ENCODE measurements at places on chromosomes 7 and 10.
A peak's percentile ranks its signal among the peaks of the same experiment; 100 is the strongest.

GRCh38 chr10:43039624-43040481 is 37.0 kb upstream of the RET start:
- peak; percentile 7 for DNase-seq

DNA sequence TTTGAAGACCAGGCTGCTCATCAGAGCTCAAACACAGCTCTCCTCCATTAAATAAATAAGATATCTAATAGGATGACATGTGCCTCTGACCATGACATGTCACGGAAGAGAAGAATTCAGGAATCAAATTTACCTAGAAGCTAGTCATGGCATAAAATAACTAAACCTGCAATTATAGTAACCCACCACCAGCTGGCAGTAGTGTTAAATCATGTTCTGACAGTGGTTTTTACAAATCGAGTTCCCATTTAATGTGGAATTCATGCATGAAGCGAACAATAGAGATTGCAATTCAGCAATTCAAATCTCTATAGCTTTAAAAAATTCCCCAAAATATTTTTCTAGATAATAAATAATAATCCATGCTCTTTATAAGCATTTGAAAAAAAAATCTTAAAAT is 74.6 kb upstream of the IKZF1 start:
- peak; percentile 19 for DNase-seq

GRCh38 chr10:50416881-50417280 is 165.6 kb upstream of the ASAH2 start:
- DNase-seq = peak; percentile 33

GRCh38 chr10:107284187-107284586 is 119.7 kb upstream of the SORCS1 start:
- no peak for DNase-seq

GRCh38 chr7:149732111-149732561 is 41.3 kb downstream of the ZNF467 start:
- no peak for DNase-seq

- no peak for DNase-seq
Observed at GRCh38 chr7:79361214-79361613, 92.3 kb downstream of the MAGI2 start.

DNA sequence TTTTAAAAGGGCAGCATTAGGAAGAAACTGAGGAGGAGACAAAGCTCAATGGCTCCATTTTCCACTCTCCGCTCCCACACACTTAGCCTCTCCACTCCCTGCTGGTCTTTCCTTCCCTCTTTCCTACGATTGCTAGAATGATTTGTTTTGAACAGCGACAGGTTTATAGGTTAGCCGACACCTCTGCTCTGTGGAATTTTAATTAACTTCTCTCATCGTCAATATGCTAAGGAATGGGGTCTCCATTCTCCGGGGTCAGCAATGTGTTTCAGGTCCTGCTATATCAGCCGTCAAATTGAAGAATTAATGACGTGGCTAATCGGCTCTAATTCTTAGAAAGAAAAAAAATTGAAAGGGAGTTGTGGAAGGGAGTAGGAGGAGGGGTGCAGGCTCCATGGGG is 28.9 kb downstream of the FBXW4 start:
- no peak for DNase-seq

- DNase-seq = no peak
Observed at GRCh38 chr7:142598297-142598696, 151.0 kb upstream of the PRSS1 start.

GRCh38 chr7:14420768-14421167 is 431.3 kb upstream of the ETV1 start:
- DNase-seq = no peak

Data from cardiac fibroblast (primary cell).